ENCODE measurements at places on chromosomes 11 and 22. TPM values are rescaled to one million over a fixed set of nuclear protein-coding genes. Genes with fewer than 3 reads are reported as not detected.

DNA sequence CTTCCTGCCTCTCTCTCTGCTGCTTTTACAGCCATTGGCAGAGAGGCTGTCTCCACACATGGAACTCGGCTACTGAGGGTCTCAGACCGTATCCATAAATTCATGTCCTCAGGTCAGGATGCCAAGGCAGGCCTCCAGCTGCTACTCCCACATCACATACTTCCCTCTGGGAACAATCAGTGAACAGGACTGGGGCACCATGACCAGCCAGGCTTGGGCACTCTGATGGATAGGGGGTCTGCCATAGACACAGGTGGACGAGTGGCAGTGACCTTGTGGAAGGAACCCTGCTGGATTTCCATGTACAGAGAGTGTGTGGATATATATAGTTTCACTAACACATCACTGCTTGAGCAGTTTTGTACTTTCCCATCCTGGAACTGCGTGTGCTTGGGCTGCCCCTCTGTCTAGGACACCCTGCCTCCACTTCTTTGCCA, 97.7 kb upstream of the PARVA start:
- DNase-seq, result no peak
- H3K36me3 ChIP-seq, result no peaks in the 10 kb centered on the region
- no peak overlapping the region for H3K4me3 ChIP-seq
- H3K27ac ChIP-seq, result no peak overlapping the region
- H3K27me3 ChIP-seq, result no peaks in the 10 kb centered on the region

- peak overlapping the region; percentile 80 for H3K27ac ChIP-seq
- H3K36me3 ChIP-seq, result peaks cover 9% of the 10 kb centered on the region
- DNase-seq, result peak; percentile 55
- H3K27me3 ChIP-seq, result no peaks in the 10 kb centered on the region
- peak overlapping the region; percentile 64 for H3K4me3 ChIP-seq
Measured at GRCh38 chr11:65112546-65113360, 1.1 kb downstream of the TM7SF2 start.

GRCh38 chr11:1778141-1778911, 14.6 kb upstream of the CTSD start:
- H3K27ac ChIP-seq, result no peak overlapping the region
- no peak overlapping the region for H3K4me3 ChIP-seq
- DNase-seq, result no peak
- H3K36me3 ChIP-seq, result no peaks in the 10 kb centered on the region
- no peaks in the 10 kb centered on the region for H3K27me3 ChIP-seq
- no peaks in the 10 kb centered on the region for H3K4me1 ChIP-seq

DNA sequence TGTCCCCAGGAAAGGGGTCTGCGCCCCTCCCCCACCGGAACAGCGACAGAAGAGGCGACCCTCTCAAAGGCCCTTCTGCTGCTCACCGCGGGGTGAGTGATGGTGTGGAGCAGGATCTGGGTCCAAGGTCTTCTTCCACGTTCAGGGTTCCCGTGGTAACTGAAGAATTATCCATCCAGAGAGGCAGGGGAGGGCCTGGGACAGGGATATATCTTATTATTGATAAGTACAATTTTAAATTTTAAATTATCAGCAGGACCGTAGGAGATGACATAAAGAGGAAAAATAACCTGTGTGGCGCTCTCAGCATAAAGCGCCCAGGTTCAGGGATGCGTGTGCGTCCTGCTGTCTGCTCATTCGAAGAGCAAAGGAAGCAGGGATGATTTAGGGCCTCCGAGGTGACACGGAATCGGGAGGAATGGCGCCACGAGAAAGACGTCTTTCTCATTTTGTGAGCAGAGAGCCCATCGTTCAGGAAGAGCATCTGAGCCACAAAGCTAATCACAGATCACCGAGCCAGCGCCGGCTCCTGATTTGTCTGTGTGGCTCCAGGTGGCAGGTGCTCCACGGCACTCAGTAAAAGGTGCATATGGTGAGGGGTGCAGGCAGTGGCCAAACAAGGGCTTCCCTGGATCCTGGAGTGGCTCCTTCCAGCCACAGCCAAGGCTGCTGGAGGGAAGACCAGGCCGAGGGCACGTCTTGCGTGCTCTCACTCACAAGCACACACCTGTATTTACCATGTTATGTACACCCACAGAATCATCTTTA, 19.3 kb downstream of the KRTAP5-5 start:
- no peaks in the 10 kb centered on the region for H3K36me3 ChIP-seq
- DNase-seq, result no peak
- no peaks in the 10 kb centered on the region for H3K27me3 ChIP-seq
- no peaks in the 10 kb centered on the region for H3K4me1 ChIP-seq
- no peak overlapping the region for H3K4me3 ChIP-seq

- H3K4me1 ChIP-seq, result no peaks in the 10 kb centered on the region
- no peak overlapping the region for H3K4me3 ChIP-seq
- H3K27ac ChIP-seq, result no peak overlapping the region
- no peaks in the 10 kb centered on the region for H3K36me3 ChIP-seq
Measured at GRCh38 chr11:21260101-21260500, 590.7 kb downstream of the NELL1 start.

DNA sequence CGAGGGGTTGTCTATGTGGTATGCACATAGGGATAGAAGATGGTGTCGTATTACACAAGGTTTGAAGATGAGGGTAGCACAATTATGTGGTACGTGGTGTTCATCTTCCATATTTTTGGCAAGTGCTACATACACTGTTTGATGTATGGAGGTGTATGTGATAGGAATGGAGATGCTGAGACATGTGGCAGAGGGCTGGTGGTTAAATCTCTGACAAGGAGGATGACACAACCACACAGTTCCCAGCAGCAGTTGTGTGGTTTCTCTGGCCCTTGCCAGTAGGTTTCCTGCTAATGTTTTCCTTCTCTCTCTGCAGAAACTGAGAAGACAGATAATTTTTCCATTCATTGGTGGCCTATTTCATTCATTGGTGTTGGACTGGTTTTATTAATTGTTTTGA, 17.0 kb downstream of the NCR3LG1 start:
- H3K36me3 ChIP-seq, result no peaks in the 10 kb centered on the region
- H3K4me1 ChIP-seq, result no peaks in the 10 kb centered on the region
- no peak overlapping the region for H3K27ac ChIP-seq
- no peak for DNase-seq
- no peaks in the 10 kb centered on the region for H3K27me3 ChIP-seq

GRCh38 chr11:58125469-58125868, at the start of gene OR9I1:
Gene OR9I1 (minus strand): TSS chr11:58125530. CDS start chr11:58119444, 6,086 bp downstream.
- no peaks in the 10 kb centered on the region for H3K4me1 ChIP-seq
- H3K4me3 ChIP-seq, result no peak within 1 kb of the TSS
- H3K36me3 ChIP-seq, result no peaks in the 10 kb centered on the region
- no peak for DNase-seq
- no peaks in the 10 kb centered on the region for H3K27me3 ChIP-seq

GRCh38 chr11:63911440-63911839, 5.5 kb downstream of the RCOR2 start:
- H3K27me3 ChIP-seq, result no peaks in the 10 kb centered on the region
- no peak overlapping the region for H3K4me3 ChIP-seq
- DNase-seq, result no peak
- H3K36me3 ChIP-seq, result no peaks in the 10 kb centered on the region
- H3K27ac ChIP-seq, result no peak overlapping the region

DNA sequence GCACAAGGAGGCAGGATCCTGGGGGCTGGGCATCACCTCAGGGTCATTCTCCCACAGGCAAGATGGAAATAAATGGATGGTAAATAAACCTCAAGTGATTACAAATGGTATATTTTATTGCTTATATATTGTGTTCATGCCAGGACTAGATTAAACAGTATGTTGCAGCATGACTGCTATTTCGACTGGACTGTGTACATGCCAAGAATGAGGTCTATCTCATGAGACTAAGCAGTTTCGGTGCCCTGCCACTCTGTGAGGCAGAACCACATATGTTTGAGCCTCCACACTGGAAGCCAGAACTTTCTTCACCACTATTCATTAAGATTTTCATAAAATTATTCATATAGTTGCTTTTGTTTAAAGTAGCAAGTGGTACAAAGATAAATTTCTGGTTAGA, 140.2 kb downstream of the DDX10 start:
- no peaks in the 10 kb centered on the region for H3K27me3 ChIP-seq
- no peak overlapping the region for H3K4me3 ChIP-seq
- no peak for DNase-seq
- H3K36me3 ChIP-seq, result no peaks in the 10 kb centered on the region
- no peak overlapping the region for H3K27ac ChIP-seq
- no peaks in the 10 kb centered on the region for H3K4me1 ChIP-seq

Gene RAG2
- total RNA-seq, result not detected

Gene XKR3
- not detected for total RNA-seq

Gene CARNS1
- total RNA-seq, result 5.1 TPM

Gene MRGPRX2
- not detected for total RNA-seq

Gene MIOX
- total RNA-seq, result not detected

Gene OR4C6
- not detected for total RNA-seq

Gene APOA4
- total RNA-seq, result not detected

Gene KCNQ1OT1
- total RNA-seq, result 0.31 TPM

All from gastrocnemius medialis (tissue), 4 donors.